A549 treated with DMSO at 1 μM for 4 hours (cell line): ENCODE measurements at places on chromosomes 7 and 10. TPM values are rescaled to one million over a fixed set of nuclear protein-coding genes. Genes with fewer than 3 reads are reported as not detected.

Gene TCAF2
- total RNA-seq = 0.20 to 0.37 TPM (median 0.30 TPM) in 5 replicates

Gene IQCE
- total RNA-seq = 10.1 to 15.8 TPM (median 12.7 TPM) in 5 replicates

Gene AKR1C3
- total RNA-seq = 1,116 to 1,302 TPM (median 1,202 TPM) in 5 replicates

Gene SRGN
- 53.9 to 74.2 TPM (median 59.5 TPM) in 5 replicates for total RNA-seq
